ENCODE measurements at places on chromosomes 5 and 9.
A peak's percentile ranks its signal among the peaks of the same experiment; 100 is the strongest.

DNA sequence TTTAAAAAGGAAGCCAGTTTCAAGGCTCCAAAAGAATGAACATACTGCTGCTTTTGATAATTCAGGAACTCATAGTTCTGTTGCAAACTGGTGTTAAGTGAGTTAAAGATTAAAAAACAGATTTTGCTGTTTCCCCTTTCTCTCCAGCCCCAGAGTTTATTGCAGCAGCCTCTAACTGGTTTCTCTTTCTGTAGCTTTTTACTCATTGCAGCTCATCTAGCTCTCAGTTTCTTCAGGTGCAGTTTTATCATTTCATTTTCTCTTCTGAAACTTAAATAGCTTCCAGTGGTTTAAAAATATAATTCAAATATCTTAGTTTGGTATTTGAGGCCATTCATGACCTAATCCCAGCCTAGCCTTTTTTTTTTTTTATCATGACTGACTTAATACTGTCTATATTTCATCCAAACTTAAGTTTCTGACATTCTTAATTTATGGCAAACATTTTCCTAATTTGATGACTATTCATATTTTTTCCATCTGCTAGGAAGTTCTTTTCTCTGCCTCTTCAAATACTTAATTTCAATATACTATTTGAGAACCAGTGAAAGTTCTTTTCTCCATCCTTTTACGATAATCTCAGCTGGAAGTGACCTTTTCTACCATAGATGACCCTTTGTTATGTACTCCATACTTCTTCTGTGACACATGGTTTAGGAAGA, 252.7 kb upstream of the GRIA1 start:
- no peak for DNase-seq

DNA sequence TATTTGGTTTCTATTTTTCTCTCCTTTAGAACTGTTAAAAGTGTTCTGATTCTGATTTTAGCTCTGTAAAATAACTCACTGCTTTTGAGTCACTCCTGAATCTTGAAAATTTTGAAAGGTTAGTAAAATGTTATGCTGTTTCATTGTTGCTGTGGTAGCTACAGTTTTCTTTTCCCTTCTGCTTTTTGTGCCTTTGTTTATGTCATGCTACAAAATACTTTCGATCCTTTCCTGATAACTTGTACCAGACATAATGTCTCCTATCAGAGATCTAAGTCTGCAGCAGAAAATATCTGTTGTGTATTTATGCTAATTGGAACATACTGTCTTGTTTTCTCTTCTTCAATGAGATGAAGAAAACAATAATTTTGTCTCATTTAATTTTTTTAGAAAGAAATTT, 26.9 kb upstream of the CEP120 start:
- DNase-seq, result no peak

DNA sequence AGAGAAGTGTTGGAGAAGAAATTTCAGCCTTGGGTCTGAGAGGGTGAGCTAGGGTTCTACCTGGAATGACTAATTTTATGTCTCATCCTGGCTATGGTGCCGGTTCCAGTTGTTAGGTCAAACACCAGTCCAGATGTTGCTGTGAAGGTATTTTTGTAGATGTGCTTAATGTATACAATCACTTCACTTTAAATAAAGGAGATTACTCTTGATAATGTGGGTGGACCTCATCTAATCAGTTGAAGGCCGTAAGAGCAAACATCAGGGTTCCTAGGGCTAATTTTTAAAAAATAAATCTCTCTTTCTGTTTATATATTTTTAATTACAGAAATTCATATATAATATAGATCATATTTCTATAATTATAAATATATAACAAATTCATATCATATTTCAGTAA, 90.5 kb upstream of the GDNF start:
- no peak for DNase-seq

DNA sequence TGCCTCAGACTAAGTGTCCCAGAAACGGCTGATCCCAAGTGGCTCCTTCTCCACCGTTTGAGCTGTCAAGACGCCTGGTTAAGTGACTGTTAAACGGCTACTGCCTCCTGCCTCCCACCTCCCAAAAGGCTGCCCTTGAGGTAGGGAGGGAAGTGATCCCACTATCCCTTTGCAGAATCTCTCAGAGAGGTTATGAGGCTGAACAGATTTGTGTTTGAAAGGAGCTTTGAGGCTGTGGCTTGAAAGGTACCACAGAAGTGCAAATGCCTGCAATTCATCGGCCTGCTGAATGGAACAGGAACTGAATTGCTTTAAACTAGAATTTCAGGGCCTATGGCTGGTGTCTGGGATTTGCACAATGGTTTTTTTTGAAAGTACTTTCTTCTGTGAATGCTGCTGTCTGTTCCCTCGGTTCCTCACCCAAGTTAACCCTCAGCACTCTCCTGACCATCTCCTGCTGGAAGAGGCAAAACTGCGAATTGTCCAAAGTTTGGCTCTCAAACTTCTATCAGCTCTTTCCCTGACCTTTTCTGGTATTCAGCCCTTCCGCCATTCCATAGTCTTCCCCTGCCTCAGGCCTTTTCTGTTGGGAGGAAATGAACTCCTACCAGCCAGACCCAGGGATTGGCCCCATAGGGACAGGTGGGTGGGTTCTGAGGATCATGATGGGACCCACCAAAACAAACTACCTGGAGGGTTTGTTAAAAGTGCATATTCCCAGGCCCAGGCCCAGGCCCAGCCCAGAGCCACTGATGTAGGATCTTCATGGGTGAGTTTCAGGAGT, 453.3 kb downstream of the KDM4C start:
- DNase-seq, result no peak

- DNase-seq, result no peak
These were observed 54.6 kb upstream of the RXRA start for GRCh38 chr9:134271338-134272301.

- DNase-seq, result no peak
These were observed 207.3 kb downstream of the PARP8 start for GRCh38 chr5:50873595-50874277.

DNA sequence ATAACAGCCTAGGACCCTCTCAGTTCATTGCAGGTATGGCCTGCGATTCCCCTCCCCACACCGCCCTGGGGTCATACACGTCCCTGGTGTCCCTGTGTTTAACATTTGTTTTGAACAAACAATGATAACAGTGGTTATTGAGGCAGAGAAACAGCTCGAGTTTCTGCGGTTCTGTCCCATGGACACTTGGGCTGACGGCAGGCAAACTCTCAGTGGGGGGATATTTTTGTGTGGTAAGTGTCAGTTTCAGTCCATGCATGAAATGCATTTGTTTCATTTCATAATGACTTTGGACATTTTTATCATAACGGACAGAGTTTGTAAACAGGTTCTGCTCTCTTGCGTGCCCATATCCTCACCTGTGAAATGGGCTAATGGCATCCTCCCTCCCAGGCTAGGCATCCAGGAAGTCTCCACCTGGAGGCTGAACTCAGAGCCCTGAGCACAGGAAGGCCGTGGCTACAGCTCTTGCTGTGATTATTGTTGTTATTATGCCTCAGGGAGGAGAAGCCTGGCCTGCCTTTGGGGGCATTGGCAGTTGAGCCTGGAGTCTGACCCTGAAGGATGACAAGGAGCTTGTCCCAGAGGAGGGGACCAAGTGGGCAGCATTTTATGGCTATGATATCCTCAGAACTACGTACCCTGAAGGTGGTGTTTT, 190.9 kb downstream of the GADD45G start:
- DNase-seq, result no peak

GRCh38 chr9:87685871-87686519, 39.9 kb upstream of the CTSL start:
- no peak for DNase-seq

GRCh38 chr5:176609724-176610434, at the start of gene GPRIN1:
TSS of gene GPRIN1 (minus strand) at chr5:176610156. CDS start at chr5:176599834, 10,322 bp downstream.
- DNase-seq, result peak; percentile 19

DNA sequence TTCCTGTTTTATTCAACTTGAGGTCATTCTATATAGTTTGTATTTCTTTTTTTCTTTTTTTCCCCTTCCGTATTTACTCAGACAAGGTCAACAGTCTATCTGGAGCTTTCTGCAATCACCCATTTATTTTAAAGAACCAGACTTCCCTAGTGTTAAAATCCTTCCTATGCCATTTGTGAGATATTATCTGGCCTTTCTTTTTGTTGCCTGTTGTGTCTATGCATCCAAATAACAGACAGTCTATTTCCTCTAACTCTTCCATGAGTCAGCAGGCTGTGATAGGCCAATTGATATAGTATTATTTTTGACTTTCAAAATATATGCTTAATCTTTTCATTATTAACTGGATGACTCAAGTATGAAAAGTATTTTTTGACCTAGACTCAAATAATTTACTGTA, 291.2 kb upstream of the PTPRD start:
- no peak for DNase-seq

DNA sequence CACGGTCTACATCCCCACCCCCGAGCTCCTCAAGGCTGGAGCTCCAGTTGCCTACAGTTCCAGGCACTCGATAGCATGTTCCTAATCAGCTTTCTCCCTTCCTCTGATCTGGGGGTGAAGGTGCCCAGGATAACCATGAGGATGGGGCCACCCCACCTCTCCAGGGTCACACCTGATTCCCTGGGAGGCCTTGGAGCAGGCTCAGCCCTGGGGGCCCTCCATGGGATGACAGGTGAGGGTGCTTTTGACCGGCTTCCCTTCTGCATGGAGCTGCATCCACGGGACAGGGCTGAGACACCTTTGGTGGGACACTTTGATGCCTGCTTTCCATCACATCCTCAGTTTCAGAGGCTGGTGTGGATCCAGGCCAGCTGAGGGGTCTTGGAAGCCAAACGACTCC, 28.6 kb downstream of the GADD45G start:
- DNase-seq, result no peak

- no peak for DNase-seq
These were observed 1005.7 kb downstream of the DTWD2 start for GRCh38 chr5:117982691-117983090.

GRCh38 chr5:51181208-51181894, 201.9 kb upstream of the ISL1 start:
- no peak for DNase-seq

- no peak for DNase-seq
These were observed 16.4 kb downstream of the GNAQ start for GRCh38 chr9:78015241-78015640.

DNA sequence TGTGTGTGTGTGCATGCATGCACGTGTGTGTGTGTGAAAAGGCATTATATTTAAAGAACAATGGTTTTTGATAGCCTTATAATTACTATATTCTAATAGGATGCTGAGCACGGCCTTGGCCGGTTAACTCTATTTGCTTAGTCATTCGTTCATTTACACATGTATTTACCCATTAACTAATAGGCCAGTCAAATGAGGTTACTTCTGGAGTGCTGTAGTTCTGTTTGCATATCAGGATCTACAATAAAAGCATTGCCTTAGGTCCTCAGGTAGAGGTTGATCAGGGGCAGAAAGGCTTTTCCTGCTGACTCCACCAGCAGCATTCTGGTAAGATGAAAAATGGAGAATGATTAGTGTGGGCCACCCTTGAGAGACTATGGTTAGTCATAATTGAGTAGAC, 219.0 kb downstream of the COMMD10 start:
- no peak for DNase-seq
